ENCODE measurements at places on chromosomes 5 and 9.

DNA sequence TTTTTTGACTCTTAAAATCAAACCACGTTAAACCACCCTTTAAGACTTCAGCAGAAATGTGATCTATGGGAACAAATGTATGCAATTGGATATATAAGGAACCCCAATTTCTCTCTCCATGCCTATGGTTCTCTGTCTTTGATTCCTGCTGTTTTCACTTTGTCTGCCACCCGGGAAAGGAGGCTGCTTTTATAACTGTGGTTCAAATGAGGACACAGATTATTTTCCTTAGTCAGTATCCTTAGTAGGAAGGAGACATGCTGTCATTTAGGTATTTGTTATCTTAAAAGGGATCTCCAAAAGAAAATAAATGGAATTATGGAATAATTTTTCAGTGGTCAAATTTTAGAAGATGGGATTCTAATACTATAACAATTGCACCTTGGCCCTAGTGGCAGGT lies 176.1 kb upstream of the NREP start:
- no peak for DNase-seq

DNA sequence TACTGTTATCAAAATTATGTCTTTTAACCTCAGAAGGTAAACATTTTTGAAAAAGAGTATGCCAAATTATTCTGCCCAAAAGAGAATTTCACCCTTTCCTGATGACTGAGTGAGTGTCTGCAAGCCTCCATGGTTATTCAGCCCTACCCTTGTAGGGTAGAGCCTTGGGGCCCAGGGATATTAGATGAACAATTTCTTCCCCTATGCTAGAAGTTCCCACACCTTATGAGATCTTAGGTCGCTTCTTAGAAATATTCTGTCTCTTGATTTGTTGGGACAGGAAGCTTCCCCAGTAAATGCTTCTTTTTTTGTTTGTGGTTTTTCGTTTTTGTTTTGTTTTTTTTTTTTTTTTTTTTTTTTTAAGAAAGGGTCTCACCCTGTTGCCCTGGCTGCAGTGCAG lies 3.1 kb downstream of the CRB2 start:
- no peak for DNase-seq

DNA sequence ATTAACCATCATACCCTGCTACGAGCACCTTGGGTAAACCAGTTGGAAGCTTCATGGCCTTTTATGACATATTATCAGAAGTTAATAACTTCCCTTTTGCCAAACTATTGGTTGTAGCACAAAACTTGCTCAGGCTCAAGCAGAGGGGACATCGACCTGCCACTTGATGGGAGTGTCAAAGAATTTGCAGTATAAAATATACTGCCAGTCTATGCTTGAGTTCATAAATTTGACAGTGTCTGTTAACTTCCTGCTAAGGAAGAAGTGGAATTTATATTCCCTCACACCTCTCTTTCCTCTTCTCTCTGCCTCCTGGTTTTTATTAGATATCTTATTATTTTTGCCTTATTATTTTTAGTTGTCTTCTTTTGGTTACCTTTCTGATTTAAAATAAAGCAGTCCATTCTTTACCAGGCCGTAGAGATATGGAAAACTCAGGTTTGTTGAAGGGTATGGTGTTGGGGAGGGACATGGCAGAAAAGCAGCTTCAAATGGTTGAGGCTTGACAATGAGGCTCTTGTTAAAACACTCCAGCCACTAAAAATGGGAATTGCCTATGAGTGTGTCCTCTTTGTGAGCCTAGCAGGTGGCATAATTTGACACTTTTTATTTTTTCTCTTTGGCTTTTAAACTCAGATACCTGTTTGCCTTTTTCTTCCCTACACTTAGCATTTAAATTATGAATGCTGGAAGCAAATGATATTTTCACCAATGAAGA lies 298.0 kb downstream of the DOCK8 start:
- no peak for DNase-seq

GRCh38 chr5:54663866-54664265 lies 146.3 kb downstream of the SNX18 start:
- no peak for DNase-seq

DNA sequence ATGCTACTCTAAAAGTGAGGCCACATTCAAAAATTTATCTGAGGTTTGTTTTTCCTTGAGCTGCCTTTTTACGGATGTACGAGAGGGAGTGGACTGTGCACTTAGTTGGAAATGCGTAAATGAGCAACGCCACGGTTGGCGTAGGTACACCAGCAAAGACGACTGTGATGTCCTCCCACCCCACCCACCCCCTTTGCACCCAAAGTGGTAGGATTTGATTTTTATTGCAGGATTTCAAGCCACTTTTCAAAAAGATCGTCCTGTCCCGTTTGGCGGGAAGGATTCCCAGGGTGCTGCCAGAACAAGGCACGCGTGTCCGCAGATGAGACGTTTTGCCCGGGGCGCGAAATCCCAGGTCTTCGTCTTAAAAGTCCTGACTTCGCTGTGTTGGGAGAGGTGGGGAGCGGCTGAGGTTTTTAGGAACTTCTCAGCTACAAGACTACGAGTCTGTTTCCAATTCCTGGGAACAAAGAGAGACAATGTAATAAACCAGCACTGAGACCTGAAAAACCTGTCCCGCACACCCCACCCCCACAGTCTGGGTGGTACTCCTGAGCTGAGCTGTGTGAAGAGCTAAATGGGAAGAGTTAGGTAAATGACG lies 1.0 kb upstream of the TLE1 start:
- no peak for DNase-seq

- no peak for DNase-seq
Observed at GRCh38 chr9:128408963-128409431, 11.7 kb upstream of the CERCAM start.

GRCh38 chr5:176719113-176719739 lies 71.9 kb downstream of the TSPAN17 start:
- no peak for DNase-seq

DNA sequence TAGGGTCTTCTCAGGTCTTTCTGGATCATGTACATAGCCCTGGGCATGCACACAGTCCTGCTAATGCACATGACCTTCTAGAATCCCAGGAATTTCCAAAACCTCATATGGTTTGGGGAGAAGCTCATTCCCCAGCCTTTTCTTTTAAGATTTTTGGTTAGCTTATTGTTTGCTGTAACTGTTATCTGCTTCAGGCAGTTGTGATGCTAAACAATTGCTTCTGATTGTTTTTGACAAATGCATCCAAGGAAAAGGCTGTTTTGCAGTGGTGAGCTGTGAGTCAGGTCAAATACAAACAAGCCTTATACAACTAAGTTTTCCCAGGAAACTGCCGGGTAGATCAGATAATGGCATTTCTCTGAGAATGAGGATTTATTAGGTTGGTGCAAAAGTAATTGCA lies 32.7 kb downstream of the SMC5 start:
- DNase-seq, result no peak
